ENCODE measurements at places on chromosomes 12 and 14. TPM values are rescaled to one million over a fixed set of nuclear protein-coding genes. Genes with fewer than 3 reads are reported as not detected.

Gene AICDA
- not detected for polyA plus RNA-seq

Gene IL26
- polyA plus RNA-seq: not detected

Gene C14orf132
- polyA plus RNA-seq: not detected

Gene PZP
- polyA plus RNA-seq: not detected

Gene NOVA1
- not detected for polyA plus RNA-seq

Gene TDP1
- 27.0 TPM for polyA plus RNA-seq

Gene KLHDC1
- 3.3 TPM for polyA plus RNA-seq

Gene RTL1
- polyA plus RNA-seq: not detected

Gene HOTAIR
- polyA plus RNA-seq: not detected

Gene NPAS3
- not detected for polyA plus RNA-seq

Gene MAP1LC3B2
- polyA plus RNA-seq: 2.4 TPM

Gene GLRX5
- 81.7 TPM for polyA plus RNA-seq

Gene GLS2
- 1.2 TPM for polyA plus RNA-seq

Gene SYCP3
- not detected for polyA plus RNA-seq

Gene PCED1B
- polyA plus RNA-seq: 7.4 TPM

Gene SLC2A13
- 5.9 TPM for polyA plus RNA-seq

Gene TMEM117
- polyA plus RNA-seq: 4.0 TPM

Gene CFAP73
- not detected for polyA plus RNA-seq

Gene RIMBP2
- polyA plus RNA-seq: not detected

Gene ETFBKMT
- polyA plus RNA-seq: 1.6 TPM

Gene SIX1
- polyA plus RNA-seq: not detected

Gene LMO3
- polyA plus RNA-seq: not detected

Gene POLE
- 2.2 TPM for polyA plus RNA-seq

Gene INHBE
- polyA plus RNA-seq: not detected

Gene BMAL2
- polyA plus RNA-seq: not detected

Gene ACOT6
- polyA plus RNA-seq: not detected

Gene TGM1
- polyA plus RNA-seq: not detected

Gene RPS6KA5
- polyA plus RNA-seq: 16.6 TPM

Gene RNASE4
- 0.82 TPM for polyA plus RNA-seq

Gene ARHGDIB
- 2,434 TPM for polyA plus RNA-seq

Gene COL2A1
- polyA plus RNA-seq: not detected

Gene VRTN
- not detected for polyA plus RNA-seq

Gene GPR84
- not detected for polyA plus RNA-seq

Gene CD4
- polyA plus RNA-seq: 6.6 TPM

Gene CMA1
- not detected for polyA plus RNA-seq

Gene AQP2
- polyA plus RNA-seq: not detected

Gene HOXC13
- polyA plus RNA-seq: not detected

Gene PHC1
- polyA plus RNA-seq: 22.0 TPM

Gene BCAT1
- 0.10 TPM for polyA plus RNA-seq

Gene ENDOU
- polyA plus RNA-seq: not detected

Gene TAS2R43
- not detected for polyA plus RNA-seq

Gene GCN1
- 11.3 TPM for polyA plus RNA-seq

Gene TAS2R30
- not detected for polyA plus RNA-seq

Gene ST8SIA1
- not detected for polyA plus RNA-seq

Gene G2E3
- polyA plus RNA-seq: 8.2 TPM

Gene ARF3
- polyA plus RNA-seq: 40.7 TPM

All from immature natural killer cell (primary cell).